ENCODE measurements at places on chromosomes 3 and 15.

GRCh38 chr3:126465928-126466544 lies 9.7 kb downstream of the ZXDC start:
- no peak for DNase-seq

DNA sequence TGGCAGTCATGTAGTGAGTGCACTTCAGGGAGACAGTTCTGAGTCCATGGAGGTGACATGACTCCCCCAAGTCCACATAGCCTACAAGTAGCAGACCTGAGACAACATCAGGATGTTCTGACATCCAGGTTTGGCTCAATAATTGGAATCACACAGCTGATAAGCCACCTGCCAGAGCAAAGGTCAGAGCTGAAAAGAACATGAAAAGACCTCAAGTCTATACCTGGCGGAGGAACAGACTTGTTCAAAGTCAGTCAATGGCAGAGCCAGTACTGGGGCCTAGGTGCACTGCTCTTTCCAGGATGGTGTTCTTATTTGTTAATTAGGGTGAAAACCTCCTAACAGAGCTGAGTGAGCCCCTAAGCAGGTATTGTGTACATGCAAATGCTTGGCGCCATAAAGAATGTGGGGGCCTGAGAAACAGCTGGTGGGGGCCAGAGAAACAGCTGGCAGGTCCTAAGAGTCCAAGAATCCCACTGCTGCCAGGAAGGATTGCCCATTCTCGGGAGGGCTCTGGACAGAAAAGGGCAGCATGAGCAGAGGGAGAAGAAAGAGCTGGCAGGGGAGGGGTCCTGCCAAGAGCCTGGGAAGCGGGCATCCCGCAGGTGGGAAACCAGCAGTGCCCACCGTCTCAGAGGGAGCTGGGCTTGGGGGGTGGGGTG lies 17.1 kb downstream of the MASP1 start:
- no peak for DNase-seq

GRCh38 chr3:63981980-63982379 lies 41.3 kb downstream of the PSMD6 start:
- DNase-seq = no peak

DNA sequence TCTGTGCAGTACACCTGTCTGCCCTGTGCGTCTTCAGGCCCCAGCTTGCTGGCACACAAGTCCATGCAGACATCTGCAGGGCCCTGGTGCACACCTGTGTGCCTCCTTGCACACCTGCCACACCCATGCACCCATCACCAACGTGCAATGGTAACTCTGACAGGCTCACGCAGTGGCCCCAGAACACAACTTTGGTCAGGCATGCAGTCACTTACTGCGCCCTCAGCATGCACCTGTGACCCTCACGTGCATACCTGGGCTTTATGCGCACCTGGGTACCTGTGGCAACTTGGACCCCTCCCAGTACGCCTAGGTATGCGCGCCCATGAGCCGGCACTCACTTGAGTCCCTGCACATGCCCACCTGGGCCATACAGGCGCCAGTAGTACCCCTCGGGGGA lies 1.7 kb downstream of the PLXND1 start:
- DNase-seq = no peak

DNA sequence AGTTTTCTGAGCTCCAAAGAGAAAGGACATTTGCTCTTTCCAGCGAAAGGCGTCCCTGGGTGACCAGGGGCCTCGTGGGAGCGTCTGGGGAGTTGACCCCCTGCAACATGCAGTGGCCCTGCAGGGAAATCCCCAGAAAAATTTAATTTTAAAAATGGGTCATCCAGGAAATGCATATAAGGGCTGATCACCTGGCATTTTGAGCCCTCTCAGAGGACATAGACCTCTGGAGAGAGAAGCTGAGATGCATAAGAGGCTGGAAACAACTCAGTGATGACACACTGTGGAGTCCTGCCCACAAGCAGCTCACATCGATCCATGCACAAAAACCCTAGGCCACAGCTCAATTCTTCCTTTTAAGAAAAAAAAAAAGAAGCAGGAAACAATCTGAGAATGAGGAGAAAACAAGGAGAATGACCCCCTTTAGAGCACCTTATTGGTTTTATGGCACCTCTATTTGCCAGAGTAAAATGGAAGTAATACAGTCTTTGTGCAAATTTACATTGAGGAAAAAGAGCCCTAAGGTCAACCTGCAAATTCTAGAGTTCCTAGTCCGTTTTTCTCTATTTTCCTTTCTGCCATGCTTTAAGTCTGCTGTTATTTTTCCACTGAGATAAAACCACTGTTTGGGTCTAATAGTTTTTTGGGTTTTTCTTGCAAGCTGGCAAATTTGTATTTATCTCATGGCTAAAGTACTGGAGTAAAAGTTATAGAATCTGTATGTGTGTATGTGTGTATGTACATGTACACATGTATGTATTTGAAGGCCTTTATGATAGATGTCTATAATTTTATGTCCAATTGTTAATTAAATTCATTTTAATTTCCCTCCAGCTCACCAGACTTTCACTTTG lies 6.9 kb upstream of the BDH1 start:
- no peak for DNase-seq

GRCh38 chr3:149534671-149535332 lies 60.3 kb downstream of the TM4SF4 start:
- DNase-seq = no peak

- no peak for DNase-seq
Observed at GRCh38 chr15:51938286-51938685, 33.3 kb downstream of the LEO1 start.

DNA sequence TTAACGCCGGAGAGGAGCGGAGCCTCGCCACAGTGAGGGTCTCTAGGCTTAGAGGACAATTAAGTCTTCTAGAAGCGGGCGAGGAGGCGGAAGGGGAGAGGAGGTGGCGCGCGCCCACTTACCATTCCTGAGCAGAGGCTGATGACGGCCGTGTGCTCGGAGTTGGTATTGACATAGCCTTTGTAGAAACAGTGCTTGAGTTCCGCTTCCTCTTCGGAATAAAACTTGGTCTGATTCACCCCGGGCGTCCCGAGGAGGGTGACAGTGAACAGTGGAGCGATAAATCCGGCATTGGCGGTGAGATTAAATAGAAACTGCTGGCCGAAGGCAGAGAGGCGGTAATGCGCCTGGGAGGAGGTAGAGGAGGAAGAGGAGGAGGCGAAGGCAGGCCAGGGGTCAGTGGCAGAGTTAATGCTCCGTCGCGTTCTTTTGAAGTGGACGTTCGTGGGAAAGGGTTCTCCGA lies 1.3 kb downstream of the ADAMTS9 start:
- DNase-seq = no peak

DNA sequence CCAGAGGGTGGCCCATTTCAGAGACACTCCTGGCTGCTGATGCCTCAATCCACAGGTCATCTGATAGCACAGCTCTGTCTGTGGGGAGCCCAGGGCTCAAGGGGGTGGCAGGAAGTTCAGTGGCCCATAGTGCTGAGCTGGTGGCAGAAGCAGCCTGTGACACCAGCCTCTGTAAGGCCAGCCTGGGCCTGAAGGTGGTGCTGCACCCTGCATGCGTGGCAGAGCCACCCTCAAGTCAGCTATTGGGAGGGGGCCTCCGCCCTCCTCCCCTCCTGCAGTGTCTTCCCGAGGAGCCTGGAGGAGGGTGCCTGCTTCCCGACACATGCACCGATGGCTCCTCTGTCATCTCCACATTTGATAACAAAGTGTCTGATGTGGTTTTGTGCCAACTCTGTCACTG lies 3.0 kb downstream of the PLA1A start:
- DNase-seq = no peak

DNA sequence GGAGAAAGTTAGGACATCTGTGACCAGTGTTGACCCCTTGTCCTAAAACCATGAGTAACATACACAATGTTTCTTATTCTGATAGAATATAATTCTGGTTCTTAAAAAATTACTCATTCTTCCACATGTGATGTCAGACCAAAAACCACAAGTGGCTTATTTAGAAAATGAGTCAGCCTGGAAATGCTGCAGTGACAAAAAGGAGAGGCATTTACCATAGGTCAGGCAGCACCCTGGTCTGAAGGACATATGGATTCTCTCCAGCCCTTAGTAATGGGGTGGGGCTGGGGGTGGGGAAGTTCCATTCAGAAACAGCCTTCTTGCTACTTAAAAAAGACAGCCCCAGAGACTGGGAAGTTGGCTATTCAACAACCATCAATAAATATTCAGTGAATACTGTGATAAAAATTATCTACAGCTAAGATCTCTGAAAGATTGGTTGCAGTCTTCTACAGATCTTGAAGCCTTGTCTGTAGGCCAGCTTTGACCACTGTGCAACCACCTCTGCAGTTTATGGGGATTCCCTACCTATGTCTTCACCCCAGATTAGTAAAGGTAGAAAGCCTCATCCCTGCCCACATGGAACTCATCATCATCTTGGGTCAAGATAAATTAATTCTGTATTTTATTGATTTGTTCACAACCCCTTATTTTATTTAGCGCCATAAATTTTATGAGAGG lies 34.9 kb upstream of the TIMP4 start:
- peak; percentile 97 for DNase-seq

GRCh38 chr3:144119633-144120032 lies 148.0 kb downstream of the DIPK2A start:
- no peak for DNase-seq

- no peak for DNase-seq
Observed at GRCh38 chr3:110454066-110454465, 617.5 kb upstream of the NECTIN3 start.

GRCh38 chr3:184559336-184559735 lies 2.2 kb upstream of the EPHB3 start:
- DNase-seq = no peak

DNA sequence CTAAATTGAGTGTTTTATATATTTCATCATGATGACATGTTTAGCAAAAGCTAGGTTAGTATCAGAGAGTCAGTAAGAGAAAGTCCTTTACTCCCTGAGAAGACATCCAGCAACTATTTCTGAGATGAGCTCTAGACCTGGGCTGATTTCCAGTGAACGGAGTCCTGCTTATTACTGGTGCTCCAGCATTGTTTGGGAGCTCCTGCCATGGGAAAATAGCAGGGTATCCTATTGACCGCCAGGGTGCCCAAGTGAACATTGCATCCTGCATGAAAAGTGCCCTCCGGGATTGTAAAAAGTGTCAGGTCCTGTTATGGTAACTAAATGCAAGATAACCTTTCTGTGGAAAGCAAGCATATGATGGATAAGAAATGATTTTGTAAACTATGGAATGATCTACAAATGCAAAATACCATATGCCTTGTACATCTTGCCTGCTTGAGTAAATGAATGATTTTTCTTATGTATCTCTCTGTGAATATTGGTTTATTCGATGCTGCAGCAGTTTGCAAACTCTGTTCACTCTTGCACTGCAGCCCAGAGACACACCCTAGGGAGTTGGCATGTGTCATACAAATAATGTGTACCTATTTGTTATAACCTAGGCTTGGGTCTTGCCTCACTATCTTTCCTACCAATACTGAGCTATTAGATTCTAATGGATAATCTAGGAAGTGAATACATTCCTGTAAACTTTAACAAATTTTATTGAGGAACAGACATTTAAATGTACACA lies 96.7 kb downstream of the IL5RA start:
- no peak for DNase-seq

GRCh38 chr3:118682921-118683320 lies 351.7 kb downstream of the IGSF11 start:
- no peak for DNase-seq

DNA sequence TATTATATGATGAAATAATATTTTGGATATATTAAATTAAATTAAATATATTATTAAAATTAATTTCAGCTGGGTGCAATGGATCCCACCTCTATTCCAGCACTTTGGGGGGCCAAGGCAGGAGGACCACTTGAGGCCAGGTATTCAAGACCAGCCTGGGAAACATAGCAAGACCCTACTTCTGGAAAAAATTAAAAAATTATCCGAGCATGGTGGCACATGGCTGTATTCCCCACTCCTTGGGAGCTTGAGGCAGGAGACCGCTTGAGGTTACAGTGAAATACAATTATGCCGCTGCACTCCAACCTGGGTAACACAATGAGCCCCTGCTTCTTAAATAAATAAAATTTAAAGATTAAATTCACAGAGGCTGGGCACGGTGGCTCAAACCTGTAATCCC lies 61.4 kb downstream of the SH3BP5 start:
- no peak for DNase-seq

DNA sequence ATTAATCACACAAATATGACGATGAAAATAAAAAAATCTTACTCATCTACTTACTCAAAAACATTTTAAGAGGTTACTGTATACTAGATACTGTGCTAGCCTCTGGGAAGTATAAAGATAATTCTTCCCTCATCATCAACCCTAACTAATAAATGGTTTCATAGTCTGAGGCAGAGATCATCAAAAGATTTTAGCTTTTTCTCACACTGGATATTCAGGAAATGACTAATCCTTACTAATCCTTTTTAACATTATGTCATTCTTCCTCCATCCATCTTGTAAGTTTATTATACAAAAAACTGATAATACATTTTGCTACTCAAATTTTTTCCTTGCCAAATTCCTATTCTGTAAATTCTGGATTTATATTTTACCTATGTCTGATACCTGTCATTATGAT lies 29.7 kb downstream of the ACAD11 start:
- DNase-seq = no peak

DNA sequence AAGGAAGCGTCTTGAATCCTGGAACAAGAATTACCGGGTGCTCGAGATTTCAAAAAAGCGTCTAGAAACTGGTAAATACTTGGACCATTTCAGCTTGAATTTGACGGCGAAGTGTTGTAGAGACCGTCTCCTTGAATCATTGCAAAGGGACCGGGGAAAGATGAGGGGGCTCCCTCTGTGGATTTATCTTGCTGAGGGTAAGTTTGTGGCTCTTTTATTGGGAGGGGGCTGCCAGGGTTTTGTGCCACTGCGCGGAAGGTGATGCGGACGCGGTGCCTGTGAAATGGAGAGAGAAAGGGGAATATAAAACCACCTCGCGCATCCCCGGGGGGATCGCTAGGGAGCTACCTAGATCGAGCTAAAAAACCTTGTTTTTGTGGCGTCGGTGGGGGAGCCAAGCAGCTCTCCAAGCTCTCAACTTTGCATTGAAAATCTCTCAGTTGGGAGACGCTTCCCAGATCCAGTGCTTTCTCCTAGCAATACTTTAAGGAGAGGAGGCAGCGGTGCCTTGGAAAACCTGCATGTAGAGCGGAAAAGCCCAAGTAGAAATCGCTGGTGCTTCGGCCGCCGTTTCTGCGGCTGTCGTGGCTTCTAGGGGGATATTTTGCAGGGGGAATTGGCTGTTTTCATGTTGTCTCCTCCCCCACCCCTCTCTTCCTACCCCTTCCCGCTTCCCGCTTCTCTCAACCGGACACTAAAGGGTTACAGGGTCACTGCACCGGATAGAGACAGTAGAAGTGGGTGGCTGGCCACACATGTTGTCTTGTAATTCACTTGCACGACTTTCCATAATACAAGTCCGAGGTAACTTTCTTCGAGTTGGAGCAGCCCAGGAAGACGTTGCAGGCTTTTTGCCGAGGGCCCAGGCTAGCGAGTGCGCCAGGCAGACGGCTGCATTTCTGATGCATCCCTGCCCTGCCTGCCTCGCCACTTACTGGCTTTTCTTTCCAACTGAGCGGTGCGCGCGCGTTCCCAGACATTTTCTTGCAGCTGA lies 187.6 kb downstream of the NLGN1 start:
- peak; percentile 16 for DNase-seq

DNA sequence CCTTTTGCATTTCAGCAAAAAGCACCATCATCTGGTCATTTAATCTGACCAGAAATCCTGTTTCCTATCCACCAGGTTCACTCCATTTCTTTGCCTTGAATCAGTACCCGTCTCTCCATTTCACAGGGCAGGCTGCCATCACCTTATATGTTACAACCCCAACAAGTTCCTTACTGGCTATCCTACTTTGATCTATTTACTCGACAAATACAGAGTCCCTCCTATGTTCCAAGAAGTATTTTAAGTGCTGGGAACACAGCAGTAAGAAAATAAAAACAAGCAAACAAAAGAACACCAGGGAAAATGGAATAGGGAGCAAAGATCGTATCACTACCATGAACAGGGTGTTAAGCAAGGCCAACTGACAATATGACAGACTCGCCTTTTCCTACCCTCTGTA lies 295.2 kb upstream of the WNT5A start:
- no peak for DNase-seq
